ENCODE measurements at places on chromosomes 13 and 19.

DNA sequence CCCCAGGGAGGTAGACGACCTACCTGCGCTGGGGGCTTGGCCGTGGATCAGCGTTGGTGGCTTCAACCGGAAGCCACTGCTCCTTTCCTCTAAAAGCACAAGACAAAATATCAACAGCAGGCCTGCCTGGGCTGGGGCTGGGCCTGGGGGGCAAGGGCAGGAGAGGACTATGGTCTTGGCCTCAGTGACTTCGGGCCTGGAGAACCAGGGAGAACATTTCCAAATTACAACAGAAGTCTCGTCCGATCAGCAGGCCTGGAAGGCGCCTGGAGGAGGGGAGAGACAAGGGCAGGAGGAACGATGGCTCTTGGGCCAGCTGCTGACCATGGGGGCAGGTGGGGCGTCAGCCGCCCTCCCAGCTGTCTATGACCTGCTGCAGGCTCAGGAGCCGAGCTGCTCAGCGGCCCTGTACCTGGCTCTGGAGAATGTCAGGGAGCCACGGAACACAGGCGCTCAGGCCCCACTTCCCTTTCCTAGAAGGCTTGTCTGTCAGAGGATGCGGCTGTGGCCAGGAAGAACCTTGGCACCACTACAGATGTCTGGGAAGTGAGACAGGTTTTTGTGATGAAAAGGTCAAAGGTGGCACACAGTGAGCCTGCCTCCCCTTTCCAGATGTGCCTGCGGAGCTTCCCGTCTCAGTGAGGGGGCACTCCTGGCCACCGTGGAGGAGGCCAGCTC, 19.5 kb downstream of the CAPS start:
- no peak for DNase-seq

GRCh38 chr19:32023564-32023832, 321.9 kb upstream of the ZNF507 start:
- DNase-seq: no peak

GRCh38 chr19:49631610-49632192, 8.2 kb downstream of the RRAS start:
- DNase-seq: no peak

DNA sequence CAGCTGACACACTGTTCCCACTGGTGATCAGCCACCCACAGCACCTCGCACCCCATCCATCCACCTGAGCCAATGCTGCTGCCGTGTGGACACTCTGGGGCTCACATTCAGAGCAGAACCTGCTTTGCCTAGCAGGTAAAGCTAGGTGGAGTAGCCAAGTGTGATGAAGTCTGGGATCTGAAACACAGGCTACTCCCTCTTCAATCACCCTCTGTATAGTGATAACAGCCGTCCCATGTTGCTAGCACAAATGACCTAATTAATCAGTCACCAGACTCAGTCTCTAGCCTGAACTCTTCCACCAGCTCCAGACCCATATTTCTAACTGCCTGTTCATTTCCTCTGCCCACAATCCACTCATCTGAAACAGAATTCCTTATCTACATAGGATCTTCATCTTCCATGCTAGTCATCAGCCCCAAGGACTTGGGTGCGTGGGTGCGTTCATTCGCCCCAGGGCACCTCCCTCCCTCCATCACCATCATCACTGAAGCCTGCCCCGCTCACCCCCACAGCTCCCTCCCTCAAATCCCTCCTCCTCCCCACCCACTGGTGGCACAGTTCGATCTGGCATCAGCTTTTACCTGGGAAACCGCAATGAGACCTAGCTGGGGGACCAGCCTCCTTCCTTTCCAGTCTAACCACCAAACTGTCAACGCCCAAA, 19.8 kb downstream of the STK24 start:
- DNase-seq: no peak

DNA sequence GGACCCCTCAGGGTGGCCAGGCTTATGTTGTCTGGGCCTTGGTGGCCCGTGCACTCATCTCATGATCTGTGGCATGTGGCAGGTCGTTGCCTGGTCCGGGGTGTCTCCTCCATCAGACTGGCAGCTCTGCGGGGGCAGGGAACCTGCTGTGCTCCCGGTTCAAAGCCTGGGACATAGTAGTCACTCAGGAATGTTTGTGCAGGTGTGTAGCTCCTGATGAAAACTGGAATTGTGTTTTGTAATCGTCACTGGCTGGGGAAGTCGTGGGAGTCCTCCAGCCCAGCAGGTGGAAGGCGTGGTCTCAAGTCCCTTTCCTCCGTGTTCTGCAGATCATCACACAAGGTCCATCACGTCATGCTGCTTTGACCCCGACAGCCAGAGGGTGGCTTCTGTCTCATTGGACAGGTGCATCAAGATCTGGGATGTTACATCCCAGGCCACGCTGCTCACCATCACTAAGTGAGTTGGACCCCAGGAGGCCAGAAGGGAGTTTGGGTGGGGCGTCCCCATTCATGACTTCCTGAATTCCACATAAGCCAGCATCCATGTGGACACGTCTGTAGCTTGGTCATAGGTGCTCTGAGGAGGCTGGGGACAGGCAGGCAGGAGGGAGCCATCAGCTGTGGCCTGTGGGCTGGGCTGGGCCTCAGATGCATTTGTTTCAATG, 19.1 kb downstream of the WDR88 start:
- no peak for DNase-seq

DNA sequence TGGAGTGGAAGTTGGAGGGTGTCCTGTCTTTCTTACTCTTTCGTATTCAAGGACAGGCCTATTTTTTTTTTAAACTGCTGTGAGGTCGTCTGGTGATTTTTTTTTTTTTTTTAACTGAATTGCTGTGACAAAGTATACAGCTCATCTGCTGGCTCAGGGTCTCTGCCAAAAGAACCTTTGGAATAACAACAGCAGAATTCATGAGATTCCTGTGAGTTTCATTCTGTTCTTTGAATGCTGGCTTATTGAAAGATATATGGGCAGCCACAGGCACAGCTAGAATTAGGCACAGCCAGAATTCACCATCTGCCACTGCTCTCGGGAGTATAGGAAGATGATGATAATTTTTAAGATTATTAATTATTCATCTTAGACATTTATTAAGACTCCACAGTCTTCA, 21.4 kb upstream of the FRY start:
- DNase-seq: no peak
